ENCODE measurements at places on chromosomes 3 and 15.

GRCh38 chr3:17639765-17640164 is 102.7 kb downstream of the TBC1D5 start:
- DNase-seq = no peak

DNA sequence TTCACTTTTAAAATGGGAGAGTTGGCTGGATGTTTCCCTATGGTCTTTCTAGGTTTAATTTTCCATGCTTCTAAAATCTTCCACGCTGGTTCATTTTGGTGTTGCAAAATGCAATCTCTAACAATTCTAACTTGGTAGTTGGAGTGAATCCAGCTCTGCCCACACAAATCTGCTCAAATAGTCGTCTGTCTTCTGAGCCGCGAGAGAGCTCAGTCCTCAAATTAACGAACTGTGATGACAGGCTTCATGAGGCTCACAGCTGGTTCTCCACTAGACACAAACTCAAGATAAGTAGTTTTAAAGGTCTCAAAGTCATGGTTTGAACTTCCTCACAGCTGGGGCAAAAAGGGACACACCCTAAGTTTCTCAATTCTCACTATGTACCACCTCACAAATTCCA is 178.6 kb upstream of the LYSMD4 start:
- DNase-seq = no peak

GRCh38 chr3:181851063-181851462 is 139.3 kb downstream of the SOX2 start:
- DNase-seq = no peak

- no peak for DNase-seq
These were observed 135.6 kb upstream of the WNT5A start for GRCh38 chr3:55622733-55623132.

GRCh38 chr15:90343302-90343790 is 8.7 kb upstream of the ZNF774 start:
- no peak for DNase-seq

DNA sequence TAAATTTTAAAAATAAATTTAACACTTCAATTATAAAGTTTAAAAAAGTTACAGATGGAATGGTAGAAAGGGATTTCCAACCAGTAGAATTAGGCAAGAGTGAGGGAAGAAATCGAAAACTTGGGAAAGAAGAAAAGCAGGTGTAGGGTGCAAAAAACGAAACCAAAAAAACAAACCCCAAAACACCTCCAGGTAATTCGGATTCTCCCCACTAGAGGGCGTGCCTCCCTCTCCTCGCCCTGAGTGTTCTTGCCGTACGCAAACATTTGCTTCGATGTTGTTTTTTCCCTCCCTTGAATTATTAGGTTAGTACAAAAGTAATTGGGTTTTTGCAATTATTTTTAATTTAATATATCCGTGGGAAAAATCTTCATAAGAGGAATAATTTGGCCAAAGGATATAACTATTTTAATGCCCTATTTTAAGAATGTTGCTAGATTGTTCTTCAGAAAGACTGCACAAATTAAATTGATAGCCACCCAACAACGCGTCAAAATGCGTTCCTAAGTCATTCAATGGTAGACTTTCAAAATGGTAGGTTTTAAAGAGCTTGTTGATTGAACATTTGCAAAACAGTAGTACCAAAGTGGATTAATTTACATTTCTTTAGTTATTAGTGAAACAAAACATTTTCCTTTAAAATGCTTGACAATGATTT is 63.7 kb downstream of the SLC30A4 start:
- DNase-seq = peak; percentile 80

DNA sequence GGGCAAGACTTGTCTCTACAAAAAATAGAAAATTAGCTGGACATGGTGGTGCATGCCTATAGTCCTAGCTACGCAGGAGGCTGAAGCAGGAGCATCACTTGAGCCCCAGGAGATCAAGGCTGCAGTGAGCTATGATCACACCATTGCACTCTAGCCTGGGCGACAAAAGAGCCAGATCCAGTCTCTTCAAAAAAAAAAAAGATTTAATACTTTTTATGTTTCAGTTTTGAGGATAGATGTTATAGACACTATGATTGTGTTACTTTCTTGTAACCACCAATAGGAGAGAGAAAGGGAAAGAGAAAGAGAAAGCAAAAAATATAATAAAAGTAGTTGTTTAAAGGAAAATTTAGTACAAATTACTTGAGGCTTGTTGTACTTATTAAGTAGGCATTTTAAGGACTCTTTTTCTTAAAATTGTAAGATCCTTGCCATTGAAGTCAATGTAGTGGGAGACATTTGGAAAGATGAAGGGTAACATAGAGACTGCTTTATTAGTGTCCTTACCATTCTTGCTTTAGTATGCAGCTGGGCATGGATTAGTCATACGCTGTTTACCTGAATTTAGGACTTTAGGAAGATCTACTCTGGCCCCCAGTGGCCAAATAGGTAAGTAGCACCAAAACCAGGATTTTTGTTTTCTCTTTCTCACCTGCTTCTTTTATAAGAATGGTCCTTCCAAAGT is 35.1 kb upstream of the ZDHHC23 start:
- DNase-seq = peak; percentile 61

DNA sequence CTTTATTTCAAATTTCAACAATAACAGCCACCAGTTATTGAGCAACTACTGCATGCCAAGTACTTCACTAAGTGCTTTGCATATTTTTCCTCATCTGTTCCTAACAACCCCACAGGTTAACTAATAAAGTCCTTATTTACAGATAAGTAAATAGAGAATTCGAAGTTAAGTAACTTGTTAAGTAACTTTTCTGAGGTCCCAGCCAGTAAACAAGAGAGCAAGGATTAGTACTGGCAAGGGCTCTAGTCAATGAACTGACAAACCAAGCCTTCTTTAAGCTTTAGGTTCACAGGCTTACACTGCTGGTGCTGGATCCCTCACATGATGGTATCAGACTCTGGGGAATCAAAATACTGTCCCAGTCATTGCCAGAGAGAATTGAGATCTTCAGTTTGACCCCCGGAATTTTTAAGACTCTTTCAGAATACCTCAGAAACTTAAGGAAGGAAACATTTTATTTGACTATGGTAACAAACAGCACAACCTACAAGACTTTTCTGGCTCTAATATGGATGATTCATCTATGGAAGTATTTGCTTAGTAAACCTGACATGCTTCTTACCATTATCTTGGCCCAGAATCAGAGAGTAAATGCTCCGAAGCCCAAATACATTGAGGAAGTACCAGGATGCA is 16.5 kb downstream of the EMC3 start:
- DNase-seq = no peak

DNA sequence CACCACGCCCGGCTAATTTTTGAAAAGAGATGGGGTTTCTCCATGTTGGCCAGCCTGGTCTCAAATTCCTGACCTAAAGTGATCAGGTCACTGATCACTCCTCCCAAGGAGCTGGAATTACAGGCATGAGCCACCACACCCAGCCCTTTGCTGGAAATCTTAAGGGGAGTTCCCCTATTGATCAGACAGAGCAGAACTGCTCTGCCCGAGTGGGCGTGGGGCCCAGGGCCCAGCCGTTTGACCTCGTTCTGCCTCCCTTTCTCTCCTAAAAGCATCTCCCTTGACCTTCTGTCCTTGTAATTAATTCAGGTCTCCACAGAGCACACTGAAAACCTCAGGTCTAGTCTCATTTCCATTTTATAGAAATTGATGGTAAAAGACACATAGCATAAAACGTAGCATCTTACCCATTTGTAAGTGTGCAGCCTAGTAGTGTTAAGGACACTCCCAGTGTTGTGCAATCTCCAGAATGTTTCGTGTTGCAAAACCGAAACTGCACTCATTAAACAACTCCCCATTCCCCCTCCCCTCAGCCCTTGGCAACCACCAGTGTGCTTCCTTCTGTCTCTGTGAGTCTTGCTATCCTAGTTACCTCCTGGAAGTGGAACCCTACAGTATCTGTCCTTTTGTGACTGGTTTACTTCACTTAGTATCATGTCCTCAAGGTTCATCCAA is 89.3 kb downstream of the SLCO3A1 start:
- DNase-seq = peak; percentile 72

DNA sequence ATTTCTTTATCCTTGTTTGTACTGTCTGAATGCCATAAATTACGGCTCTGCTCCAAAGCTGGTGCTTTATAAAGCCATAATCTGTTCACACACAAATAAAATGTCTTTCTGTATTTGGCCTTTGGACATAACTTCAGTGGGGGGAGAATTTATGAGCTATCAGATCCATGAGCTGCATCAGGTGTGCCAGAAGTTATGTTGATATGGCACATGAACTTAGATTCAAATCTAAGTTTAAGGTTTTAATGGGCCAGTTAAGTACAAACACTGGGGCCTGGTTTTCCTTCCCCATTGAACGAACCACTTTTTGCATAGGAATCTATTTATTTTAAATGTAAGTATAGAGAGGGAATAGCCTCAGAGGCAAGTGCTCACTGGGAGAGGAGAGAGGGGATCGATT is 239.9 kb downstream of the NFKBIZ start:
- no peak for DNase-seq

DNA sequence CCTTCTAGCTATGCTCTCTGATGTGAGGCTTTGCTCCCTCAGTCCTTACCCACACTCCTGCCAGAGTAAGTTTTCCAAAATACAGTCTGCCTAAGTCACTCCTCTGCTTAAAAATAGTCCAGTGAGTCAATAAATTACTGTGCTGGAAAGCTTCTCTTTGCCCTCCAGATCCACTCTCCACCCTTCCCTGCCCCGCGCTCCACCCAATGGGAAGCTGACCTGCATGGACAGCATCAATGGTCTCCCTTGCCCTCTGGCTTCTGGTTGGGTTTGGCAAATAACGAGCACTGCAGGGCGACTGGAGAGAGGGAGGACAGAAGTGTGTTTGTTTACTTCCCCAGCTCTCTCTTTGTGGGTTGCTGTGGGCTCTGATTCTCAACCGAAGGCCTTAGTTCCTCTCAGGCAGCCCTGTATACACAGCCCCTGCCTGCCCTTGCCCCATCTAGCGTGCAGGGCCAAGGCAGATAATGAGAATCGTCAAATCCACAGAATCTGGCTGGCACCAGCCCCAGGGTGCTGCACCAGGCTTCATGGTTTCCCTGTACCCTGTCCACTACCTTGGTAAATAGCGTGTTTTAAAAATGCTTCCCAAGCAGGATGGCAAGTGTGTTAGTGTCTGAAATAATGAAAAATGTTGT is 110.4 kb downstream of the ADAMTSL3 start:
- DNase-seq = peak; percentile 30

GRCh38 chr15:98938105-98938417 is 69.5 kb downstream of the PGPEP1L start:
- DNase-seq = no peak

DNA sequence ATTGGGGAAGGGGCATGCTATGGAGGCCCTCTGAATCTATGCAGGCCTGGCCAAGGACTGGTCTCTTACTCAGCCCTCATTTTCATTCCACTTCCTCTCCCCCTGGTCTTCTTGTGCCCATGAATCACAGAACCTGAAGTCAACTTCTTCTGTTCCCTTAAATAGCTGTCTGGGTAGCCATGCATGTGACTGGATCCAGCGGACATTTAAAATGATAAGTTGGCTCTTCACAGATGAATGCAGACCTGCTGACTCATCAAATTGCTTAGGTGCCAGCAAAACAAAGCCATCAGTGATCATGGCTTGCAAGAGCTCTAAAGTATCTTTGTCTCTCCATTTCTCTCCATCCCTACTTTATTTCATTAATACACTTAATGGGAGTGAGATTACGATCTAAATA is 90.1 kb upstream of the CADPS start:
- no peak for DNase-seq
